ENCODE measurements at places on chromosomes 2 and 18.

DNA sequence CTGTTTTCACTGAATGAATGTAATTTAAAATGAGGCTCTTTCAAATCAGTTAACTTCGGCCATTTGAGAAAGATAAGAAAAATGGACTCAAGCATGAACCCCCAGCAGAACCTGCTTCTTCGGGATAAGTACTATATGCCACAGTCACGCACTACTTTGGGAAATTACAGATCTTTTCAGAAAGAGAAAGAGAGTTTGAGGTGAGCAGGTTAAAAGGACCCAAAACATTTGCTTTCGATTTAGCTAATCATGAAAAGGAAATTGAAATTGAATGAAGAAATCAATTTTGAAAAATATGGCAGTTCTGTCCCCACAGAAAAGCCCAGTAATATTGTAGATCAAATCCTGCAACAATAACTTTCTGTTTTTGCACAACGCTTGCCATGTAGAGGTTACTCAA lies 156.9 kb downstream of the GRB14 start:
- DNase-seq: no peak

DNA sequence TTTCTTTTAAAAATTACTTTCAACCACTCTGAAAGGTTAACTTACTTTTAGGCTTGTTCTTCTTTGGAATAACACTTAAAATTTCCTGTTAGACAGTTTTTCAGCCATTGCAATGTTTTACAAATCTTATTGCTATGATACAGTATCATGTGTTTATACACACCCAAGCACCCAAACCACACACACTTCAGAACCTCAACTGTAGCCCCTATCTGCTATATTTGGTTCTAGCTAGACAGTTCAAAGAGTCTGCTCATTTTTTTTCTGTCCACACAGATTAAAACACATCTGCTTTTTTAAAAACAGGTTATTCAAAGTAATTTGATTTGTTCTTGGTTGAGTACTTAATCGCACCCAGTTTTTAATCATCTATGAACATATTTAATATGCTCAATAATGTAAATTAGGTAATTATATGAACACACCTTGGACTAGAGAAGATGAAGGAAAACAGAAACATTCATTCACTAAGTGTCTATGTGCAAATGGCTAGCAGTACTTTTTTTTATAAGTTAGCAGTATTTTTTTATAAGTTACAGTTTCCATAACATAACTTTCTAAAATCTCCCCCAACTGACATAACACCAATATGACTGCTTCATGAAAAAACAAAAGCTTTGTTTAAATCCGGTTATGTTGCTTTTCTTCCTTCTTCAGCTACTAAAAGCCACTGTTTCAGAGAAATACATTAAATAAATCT lies 17.6 kb downstream of the FBXO11 start:
- DNase-seq: no peak

DNA sequence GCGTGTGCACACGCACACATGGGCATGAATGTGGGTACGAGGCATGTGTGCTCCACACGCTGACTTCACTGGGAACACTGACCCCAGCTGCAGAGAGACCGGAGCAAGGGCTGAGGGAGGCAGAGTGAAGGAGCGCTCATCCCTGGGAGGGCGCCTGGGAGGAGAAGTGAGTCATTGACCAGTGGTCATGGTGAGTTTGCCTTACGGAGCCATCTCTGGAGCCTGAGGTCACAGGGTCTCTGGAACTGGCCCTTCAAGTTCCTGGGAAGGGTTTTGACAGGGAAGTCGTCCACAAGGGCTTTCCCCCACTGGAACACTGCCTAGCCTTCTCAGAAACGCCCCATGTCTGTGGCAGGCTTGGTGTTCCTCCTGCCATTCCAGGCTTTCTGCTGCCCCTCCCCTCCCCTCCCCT lies 14.3 kb upstream of the TMEM185B start:
- DNase-seq: no peak

DNA sequence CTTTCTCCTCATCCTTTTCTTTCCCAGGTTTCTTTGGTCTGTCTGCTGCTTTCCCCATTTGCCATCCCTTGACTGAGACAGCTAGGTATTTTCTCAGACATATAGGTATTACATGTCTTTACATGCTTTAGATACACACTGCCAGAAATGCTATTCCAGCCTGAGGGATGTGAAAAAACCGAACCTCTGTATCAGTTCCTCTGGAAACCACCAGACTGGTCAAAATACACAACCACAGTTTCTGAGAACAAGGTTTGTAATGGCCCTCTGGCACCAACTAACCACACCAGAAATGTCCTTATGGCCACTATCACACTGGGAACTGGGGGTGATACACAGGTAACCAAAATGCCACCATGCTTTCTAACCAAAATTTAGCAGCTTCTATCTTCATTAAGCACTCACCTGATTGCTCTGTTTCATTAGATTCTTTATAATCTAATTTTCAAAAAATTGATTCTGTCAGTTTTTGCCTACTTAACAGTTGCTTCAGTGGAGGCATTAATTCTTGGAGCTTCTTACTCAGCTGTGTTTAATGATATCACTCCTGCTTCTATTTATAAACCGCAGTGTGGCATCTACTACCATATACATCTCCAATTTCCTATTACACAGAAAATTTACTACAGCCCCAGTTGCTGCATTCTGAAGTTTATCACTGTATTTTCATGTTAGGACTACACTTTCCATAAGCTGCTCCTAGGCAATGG lies 243.5 kb downstream of the WDPCP start:
- DNase-seq: no peak

GRCh38 chr2:36733215-36733614 lies 36.7 kb downstream of the VIT start:
- no peak for DNase-seq

DNA sequence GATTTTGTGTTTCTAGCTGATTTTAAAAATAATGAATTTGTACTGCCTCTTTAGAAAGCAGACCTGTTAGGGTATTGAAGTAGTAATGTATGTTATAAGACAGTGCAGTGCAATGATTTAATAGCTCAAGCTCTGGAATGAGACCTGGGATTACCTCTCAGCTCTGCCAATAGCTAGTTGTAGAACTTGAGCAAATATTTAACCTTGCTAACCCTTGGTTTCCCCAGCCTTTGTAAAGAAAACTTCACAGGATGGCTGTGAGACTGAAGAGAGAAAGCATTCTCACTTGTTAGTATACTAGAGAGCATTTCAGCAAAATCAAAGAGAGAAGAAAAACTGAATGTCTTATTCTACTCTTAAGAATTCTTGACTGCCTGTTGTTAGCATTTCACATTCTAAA lies 293.9 kb downstream of the KIAA1328 start:
- no peak for DNase-seq

Measured in stimulated activated CD4-positive, alpha-beta T cell treated with anti-CD3 and anti-CD28 coated beads, TNF-alpha, amount 100 ng/mL, for 48 hours (primary cell).